ENCODE measurements at places on chromosomes 12 and 14.

DNA sequence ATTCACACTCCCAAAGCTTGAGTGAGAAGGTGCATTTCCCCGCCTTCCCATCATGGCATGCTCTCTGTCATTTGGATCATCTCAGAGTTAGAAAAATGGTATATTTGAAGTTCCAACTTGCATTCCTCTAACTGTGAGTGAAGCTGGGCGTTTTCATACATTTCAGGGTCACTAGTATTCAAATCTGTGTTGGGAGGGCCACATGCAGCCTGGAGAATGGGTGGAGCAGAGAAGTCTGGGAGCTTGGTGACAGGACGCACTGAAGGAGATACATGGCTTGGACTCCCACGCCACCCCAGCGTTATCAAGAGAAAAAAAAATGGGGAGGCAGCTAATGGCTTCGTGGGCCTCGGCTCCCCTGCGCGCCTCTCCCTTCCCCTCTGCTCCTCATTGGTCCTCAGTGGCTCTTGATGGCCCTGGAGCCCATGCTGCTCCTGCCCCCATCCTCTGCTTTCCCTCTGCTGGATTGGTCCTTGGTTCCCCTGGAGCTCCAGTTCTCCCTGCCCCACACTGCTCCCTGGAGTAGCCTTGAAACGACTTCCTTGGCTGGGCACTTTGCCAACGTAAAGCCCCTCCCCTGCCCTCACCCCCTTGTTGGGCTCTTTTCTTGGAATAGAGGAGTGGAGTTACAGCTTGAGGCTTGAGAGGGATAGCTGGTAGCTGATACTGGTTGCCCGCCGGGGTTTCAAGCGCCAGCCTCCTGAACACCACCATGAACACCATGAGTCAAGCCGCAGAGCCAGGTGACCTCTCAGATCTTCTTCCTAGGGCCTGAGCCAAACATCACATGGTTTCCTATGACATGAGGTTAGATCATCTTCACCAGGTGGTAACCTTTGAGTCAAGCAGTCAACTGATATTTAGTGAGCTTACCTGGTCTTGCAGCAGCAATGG, 139.6 kb downstream of the PRKCH start:
- no peak for DNase-seq

- no peak for DNase-seq
These were observed 759.1 kb downstream of the GALC start for GRCh38 chr14:87233806-87234384.

GRCh38 chr12:30796891-30797371, 42.2 kb upstream of the CAPRIN2 start:
- DNase-seq: no peak

GRCh38 chr12:51404627-51405026, 13.4 kb upstream of the GALNT6 start:
- no peak for DNase-seq

- DNase-seq: no peak
These were observed 973.2 kb downstream of the AACS start for GRCh38 chr12:126038434-126038833.

- DNase-seq: peak; percentile 19
These were observed 15.2 kb downstream of the STON2 start for GRCh38 chr14:81384900-81385299.

GRCh38 chr14:99875421-99875820, 82.2 kb downstream of the EML1 start:
- DNase-seq: no peak
